ENCODE measurements at places on chromosomes 3 and 15.

GRCh38 chr3:30720586-30721313, 114.3 kb downstream of the TGFBR2 start:
- DNase-seq: no peak

GRCh38 chr3:153284282-153284938, 122.4 kb downstream of the RAP2B start:
- no peak for DNase-seq

GRCh38 chr15:72680931-72681330, 5.1 kb downstream of the HIGD2B start:
- DNase-seq: no peak

DNA sequence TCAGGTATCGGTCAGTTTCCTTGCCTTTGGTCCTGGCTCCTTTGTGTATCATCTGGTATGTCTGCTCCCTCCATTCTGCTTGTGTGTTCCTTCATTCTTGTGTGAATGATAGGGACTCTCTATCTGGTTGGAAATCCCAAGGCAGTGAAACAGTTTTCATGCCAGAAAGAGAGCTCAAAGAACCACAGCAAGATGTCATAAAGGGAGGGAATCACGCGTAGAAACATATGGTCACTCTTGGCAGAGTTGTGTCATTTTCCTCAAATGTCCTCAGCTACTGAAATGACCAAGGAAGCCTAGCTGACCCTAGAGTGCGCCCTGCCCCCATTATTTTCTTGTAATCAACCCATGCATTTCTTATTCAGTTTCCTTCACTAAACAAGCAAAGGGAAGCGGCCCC, 48.0 kb downstream of the RASGRP1 start:
- DNase-seq: no peak

DNA sequence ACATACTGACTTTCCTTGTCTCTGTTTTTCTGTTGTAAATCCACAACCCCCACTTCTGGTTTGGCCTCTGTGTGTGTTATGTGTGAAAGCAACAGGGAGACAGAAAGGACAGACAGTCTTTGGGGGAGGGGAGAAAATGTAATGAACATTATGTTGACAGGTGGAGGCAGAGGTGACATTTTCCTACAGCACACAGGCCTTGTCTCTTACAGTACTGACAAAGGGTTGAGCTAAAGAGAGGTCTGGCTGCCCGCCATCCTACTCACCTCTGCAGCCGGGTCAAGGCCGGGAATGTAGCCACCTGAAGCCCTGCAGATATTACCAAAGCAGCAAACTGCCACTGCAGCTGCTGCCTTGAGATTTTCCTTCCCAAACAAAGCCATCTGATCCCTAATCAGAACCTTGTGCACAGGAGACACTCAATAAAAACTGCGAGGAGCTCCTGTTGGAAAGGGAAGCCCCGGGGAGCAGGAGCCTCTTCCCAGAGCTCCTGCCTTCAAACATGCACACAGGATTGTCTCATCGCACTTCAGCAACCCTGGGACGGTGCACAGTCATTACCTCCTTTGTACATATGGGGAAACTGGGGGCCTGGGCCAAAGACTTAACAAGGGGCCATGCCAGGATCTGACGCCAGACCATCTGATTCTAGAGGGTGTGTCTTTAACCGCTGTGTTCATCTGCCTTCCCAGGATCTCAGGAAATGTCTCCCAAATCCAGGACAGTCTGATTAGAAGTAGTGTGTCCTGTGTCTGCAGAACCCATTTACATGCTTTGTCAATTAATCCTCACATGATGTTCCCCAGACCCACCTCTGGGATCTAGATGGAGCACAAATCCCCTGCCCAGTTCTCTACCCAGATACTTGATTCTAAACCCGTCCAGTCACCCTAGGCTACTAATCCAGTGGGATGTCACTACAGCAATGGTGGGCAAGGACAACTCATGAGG, 14.2 kb downstream of the MYO5C start:
- no peak for DNase-seq

- no peak for DNase-seq
Observed at GRCh38 chr15:68583936-68584755, 5.4 kb downstream of the CORO2B start.

DNA sequence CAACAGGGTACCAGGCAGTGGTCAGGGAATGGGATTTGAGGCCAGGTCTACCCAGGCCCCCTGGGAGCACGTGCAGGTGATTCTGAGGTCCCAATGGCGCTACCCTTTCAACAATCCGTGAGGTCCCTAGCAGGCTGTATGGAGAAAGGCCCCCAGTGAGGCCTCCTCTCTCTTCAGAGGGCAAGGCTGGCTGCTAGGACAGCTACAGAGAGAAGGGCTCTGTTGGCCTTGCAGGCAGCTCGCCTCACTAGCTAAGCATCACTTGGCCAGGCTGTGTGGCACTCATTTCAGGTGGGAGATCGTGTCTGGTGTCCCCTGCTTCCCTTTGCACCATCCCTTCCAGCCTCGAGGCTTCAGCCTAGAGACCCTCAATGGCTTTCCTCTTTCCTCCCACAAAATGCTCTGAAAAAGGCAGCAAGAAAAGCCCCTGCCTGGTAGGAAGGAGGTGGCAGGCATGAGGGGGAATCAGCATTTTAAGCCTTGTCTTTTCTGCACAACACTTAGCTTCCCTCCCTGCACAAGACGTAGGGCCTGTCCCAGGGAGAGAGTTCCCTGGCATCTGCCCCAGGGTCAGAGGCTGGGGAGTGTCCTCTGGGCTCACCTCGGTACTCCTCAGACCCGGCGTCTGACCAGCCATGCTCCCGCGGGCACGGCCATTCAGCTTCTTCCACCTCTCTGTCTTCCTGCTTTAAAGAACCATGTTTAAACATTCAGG, 111.8 kb downstream of the ASB7 start:
- DNase-seq: no peak

- DNase-seq: no peak
Observed at GRCh38 chr3:25292036-25292435, 136.0 kb upstream of the RARB start.

DNA sequence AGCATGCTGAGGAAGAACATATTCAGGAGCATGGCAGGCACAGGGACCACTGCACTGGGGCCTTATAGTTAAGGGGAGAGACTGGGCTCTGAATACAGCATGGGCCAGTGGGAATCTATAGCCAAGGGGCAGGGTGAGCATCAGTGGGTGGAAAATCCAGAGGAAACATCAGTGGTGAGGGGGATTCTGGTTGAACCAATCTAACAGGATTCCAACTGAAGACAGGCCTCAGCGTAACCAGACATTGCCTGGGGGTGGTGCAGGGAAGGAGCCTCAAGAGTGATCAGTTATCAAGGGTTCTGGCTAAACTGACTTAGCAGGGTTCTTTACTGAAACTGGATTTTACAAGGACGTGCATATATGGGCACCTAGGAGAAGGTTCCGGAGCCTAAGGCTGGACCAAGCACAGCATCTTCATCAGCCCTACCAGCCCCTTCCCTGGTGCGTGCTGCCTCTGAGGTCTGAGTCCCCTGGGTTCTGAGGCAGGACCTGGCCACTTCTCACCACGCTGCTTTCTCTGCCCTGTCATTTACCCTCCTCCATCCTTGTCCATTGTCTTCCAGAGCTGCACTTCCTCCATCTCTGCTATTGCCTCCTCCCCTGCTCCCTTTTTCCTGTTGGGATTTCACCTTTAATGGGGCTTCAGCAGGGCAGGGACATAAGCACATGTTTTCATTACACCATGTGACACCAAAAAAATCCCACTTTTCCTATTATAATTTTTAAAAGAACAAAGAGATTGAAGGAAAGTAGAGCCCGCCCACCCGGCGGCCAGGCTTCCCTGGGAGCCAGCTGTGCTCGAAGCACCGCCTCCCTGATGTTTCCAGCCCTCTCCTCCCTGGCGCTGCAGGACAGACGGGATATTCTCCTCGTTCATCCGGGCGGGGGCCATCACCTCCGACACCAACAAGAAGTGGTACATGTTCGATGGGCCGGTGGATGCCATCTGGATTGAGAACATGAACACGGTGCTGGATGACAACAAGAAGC, 52.1 kb downstream of the DNAH1 start:
- no peak for DNase-seq

GRCh38 chr3:156906275-156906674, 80.1 kb downstream of the LEKR1 start:
- no peak for DNase-seq

GRCh38 chr3:150828997-150829396, 66.0 kb upstream of the SIAH2 start:
- no peak for DNase-seq

DNA sequence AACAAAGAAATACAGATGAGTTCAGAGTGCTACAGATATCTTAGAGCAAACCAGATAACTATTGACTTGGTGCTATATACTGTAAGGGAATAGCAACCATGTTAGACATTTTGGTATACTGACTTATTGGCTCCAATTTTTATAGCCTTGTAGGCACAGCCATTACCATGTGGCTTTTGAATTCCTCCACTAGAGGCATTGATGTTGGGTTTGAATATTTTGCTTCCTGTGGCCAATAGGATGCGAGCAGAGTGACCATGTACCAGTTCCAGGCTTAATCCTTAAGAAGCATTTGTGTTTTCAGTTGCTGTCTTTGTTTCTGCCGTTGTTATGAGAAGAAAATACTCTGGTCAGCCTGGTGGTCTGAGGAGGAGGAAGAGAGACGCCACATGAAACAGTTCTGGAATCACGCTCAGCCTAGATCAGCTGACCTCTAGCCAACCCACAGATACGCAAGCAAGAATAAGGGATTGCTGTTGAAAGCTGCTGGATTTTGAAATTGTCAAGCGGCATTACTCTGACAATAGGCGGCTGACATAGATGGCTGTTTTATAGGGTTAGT, 109.4 kb upstream of the TNIK start:
- DNase-seq: no peak

GRCh38 chr3:161171113-161171512, 50.0 kb upstream of the NMD3 start:
- DNase-seq: peak; percentile 65

DNA sequence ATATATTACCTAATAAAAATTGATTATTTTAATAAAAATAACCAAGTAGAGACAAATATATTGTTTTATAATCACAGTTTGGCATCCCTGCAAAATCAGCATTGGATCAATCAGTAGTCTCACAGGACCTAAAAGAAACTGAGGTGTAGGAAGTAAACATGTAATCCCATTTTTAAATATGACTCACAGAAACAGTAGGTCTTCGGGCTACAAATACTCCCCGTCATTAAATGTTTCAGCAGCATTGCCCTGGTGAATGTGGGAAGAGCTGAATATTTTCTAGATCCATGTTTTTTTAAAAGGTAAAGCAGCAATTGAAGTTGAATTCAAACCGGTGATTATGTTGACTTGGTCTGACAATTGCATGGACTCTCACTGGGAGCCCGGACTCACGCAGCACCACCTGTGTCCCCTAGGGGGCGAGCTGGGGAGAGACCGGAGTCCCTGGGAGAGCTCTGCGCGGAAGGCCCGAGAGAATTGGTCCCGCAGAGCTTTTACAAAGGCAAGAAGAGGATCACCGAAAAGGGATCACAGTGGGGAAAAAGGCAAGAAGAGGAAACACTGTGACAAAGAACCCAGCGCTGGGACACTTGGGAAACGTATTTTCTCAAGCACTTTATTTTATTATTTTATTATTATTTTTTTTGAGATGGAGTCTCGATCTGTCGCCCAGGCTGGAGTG, 17.2 kb upstream of the USP3 start:
- DNase-seq: peak; percentile 94

GRCh38 chr3:23465569-23465968, 262.4 kb downstream of the UBE2E2 start:
- DNase-seq: no peak

GRCh38 chr3:60746695-60747416, 504.4 kb downstream of the FHIT start:
- no peak for DNase-seq

DNA sequence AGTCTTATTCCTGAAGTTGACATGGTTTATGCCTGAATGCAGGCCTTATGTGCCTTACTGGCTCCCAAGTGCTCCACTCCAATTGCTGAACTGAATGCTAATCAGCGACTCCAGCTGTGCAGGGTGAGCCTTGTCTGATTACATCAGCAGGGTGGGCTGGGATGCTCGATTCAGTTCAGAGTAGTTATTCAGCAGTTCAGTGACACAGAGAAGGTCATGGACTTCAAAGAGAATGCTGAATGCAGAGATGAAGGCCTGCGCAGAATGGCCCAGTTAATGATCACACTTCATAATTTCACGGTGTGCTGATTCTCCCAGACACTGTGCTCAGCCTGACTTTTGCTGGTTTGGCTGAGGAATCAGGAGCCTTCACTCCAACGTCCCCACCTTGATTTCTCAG, 63.6 kb downstream of the CLDN1 start:
- DNase-seq: no peak

- DNase-seq: no peak
Observed at GRCh38 chr3:6697285-6697684, 163.6 kb upstream of the GRM7 start.

DNA sequence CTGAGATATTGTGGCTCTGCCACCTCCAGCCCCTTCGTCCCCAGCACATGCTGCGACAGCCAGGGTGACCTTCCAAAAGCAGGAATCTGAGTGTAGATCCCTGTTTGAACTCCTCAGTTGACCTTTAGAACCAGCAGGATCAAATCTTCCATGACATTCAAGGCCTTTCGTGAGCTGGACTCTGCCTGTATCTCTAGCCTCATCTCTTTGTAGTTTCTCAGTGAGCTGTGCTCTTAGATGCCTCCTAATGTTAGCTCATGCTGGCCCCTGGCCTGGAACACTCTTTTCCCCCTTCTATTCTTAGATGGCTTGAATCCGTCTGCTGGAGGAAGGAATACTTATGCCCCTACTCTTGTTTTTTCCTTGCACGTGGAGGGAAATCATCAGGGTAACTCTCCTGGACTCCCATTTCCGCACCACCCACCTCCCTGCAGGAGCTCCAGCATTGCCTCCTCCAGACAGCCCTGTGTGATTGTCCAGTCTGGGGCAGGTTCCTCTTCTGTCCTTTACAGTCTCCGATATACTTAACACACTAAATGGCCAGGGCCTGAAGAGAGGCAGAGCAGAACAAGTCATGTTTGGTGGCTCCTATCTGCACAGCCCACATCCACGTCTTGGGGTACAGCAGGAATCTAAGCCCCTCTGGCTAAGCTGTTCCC, 26.7 kb upstream of the CHRNB4 start:
- DNase-seq: no peak

DNA sequence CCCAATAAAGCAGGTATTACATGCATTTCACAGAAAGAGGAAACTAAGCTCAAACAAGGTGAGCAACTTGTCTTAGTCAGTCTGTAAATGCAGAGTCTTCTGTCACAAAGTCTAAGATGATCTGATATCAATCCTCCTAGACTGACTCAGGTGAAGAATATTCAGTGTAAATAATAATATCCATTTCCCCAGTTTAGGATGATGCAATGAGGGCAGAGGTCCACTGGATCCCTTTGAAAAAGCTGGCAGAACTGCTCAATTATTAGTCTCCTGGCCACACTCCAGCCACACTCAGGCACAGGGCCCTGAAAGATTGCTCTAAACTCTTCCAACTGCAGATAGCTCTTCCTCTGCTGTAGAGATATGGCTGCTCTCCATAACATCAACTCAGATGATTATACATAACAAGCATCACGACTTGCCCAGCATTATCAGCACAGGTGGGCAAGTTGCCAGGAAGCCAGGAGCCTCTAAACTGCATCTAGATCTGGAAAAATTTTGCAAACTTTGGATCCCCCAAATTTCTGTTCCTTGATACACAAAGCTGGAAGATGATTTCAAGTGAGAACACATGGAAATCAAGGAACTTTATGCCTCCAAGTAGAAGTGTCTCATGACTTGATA, 129.8 kb upstream of the CPNE4 start:
- no peak for DNase-seq

- DNase-seq: no peak
Observed at GRCh38 chr3:147195887-147196286, 210.5 kb downstream of the ZIC4 start.

GRCh38 chr15:41205315-41205714, 25.2 kb downstream of the EXD1 start:
- no peak for DNase-seq

GRCh38 chr3:11949351-11949750, 54.8 kb upstream of the SYN2 start:
- no peak for DNase-seq
